NCI-H1694 treated with DMSO at 0.1 percent for 48 hours (cell line): ENCODE measurements at places on chromosomes 6 and 20.

GRCh38 chr6:125821825-125822281 lies 31.1 kb downstream of the NCOA7 start:
- no peak for DNase-seq

- DNase-seq: no peak
Observed at GRCh38 chr20:17733767-17734304, 34.1 kb downstream of the BANF2 start.

GRCh38 chr20:36030149-36030548 lies 61.8 kb downstream of the CNBD2 start:
- no peak for DNase-seq

- no peak for DNase-seq
Observed at GRCh38 chr6:106666282-106667021, 37.1 kb downstream of the QRSL1 start.

GRCh38 chr20:59945175-59945574 lies 5.0 kb downstream of the FAM217B start:
- DNase-seq: no peak

DNA sequence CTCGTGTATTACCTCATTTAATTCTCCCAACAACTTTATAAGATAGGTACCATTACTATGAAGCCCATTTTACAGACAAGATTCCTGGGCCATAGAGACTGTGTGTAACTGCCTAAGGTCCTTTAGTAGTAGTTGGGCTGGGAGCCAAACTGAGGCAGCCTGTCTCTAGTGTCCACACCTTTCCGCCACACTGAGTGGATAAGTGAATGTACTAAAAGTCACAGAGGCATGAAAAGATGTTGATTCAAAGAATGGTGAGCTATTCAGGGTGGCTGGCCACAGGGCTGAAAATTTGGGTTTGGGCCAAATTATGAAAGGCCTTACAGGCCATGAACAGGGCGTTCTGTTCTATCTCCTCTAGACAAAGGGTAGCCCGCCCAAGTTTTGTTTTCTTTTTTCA lies 11.0 kb downstream of the CD24 start:
- DNase-seq: no peak

GRCh38 chr6:169935348-169935718 lies 183.9 kb downstream of the ERMARD start:
- no peak for DNase-seq

GRCh38 chr20:7926767-7927166 lies 13.5 kb downstream of the HAO1 start:
- peak; percentile 17 for DNase-seq

- peak; percentile 43 for DNase-seq
Observed at GRCh38 chr6:117840541-117840983, 66.5 kb upstream of the SLC35F1 start.

DNA sequence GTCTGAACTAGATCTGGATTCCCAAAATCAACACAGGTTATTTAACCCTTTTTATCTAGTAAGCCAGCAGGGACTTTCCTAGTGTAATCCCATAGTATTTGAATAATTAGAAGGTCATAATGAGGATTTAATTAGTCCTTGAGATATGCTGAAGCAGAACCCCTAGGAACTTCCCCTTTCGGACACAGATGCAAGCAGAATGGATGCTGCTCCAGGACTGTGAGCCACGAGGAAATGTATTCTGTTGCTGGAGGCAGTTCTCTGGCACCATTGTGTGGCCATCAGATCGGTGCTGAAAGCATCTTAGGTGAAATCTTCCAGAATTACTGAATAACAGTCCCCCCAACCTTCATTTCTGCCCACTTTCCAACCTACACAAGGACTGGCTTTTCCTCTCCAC lies 206.9 kb downstream of the TMEM242 start:
- DNase-seq: no peak

GRCh38 chr6:147779624-147780023 lies 271.1 kb downstream of the SAMD5 start:
- DNase-seq: no peak

DNA sequence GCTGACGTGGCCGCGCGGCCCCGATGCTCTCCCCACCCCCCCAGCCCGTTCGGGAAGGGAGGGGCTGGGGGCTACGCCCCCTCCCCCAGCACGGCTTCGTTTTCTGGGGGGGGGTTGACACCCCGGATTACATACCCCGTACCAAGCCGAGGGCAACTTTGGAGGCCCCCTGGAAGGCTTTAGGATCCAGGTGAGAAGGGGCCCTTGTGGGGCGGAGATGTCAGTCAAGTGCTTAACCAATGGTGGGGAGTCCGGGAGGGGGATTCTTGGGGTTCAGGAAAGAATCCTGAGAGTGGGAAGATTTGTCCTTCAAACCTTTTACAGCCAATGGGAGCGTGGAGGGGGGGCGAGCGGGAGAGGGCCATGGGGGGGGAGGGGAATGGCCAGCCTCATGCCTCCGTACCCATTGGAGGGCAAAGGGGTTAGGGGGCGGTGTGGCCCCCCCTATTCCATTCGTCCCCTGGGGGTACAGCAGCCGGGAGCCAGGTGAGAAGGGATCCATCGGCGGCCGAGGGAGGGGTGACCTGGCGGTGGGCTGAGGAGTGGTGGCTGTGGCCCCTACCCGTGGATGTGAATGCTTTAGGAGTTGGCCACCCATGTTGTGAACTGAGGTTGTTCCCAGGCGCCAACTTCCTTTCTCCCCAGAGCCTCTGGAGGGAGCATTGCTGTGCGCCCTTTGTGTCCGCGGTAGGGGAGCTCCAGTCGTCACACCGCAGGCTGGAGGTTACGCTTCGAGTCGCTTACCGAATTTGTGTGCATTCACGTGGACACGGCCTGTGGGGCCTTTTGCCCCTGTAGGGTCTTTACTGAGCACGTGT lies 682 bp downstream of the BRD2 start:
- peak; percentile 69 for DNase-seq

DNA sequence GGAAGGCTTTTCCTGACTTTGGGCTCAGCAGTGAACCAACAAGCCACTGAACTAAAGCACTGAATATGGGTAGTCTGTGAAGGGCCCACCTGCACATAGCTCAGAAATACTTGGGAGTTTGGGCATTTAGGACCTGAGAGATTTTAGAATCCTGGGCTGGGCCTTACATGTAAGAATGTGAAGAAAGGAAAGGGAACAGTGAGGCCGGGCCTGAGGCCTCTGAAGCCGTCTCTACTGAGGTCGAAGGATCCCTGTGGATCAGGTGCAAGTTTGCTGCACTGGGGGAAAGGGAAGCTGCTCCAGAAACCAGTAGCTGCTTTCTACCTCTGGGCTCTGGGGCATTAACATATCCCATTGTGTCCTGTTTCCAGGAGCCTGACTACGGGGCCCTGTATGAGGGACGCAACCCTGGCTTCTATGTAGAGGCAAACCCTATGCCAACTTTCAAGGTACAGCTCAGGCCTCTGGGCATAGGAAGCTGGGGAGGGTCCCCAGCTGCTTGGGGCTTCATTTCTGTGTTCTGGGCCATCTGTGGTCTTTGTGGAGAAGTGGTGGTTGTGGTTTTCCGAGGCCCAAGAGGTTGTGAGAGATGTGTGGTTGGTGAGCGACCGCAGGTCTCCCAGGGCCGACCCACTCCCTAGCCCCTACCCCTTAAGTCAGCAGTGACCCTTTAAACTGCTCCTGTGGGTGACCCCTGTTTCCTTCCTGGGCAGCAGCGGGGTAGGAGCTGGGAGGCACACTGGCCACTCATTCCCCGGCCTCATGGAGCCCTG lies 30.3 kb downstream of the PLCG1 start:
- no peak for DNase-seq

- DNase-seq: no peak
Observed at GRCh38 chr6:29456971-29457370, at the start of the genes OR11A1 and OR2H1. Gene OR11A1 (minus strand): TSS chr6:29457071. CDS start chr6:29427641, 29,430 bp downstream. Gene OR2H1 (plus strand): TSS chr6:29457155. CDS start chr6:29461770, 4,615 bp downstream.

- no peak for DNase-seq
Observed at GRCh38 chr6:154460306-154461071, 50.0 kb downstream of the CNKSR3 start.

- no peak for DNase-seq
Observed at GRCh38 chr6:73797861-73798260, 101.9 kb downstream of the CD109 start.

DNA sequence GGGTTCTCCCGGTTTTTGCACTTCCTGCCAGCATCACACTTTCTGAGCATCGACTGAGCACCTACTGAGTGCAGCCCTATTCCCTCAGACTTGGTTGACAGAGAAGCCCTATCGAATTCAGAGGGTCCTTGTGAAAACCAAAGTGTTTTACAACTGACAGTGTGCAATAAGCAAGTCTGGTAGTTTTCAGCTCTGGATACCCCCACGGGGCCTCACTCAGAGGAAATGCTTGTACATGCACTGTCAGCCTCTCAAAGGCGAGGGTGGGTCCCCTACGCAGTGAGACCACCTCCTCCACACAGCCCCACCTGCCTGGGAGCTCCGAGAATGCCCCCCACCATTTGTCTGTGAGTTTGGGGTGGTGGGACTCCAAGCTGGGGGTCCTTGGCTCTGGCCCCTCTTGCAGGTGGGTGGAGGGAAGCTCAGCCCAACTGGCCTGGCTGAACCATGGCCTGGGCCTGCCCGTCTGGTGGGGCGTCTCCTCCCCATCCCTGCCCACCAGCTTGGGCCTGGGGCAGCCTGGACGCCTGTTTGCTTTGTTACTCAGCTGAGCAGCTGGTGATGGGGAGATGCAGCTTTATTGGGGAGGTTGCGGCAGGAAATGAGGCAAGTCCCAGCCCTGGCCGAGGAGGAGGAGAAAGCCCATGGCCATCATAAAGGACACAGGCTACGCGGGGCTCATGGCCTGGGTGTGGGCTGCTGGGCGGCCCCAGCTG lies 1.7 kb downstream of the SPDEF start:
- DNase-seq: no peak
